Activated naive CD8-positive, alpha-beta T cell treated with anti-CD3 and anti-CD28 coated beads for 36 hours (primary cell): ENCODE measurements at places on chromosomes 12 and 14.

GRCh38 chr12:49369411-49370145 lies 2.3 kb downstream of the SPATS2 start:
- DNase-seq = peak; percentile 29

- DNase-seq = no peak
Observed at GRCh38 chr12:2583642-2584401, 210.9 kb upstream of the FKBP4 start.

DNA sequence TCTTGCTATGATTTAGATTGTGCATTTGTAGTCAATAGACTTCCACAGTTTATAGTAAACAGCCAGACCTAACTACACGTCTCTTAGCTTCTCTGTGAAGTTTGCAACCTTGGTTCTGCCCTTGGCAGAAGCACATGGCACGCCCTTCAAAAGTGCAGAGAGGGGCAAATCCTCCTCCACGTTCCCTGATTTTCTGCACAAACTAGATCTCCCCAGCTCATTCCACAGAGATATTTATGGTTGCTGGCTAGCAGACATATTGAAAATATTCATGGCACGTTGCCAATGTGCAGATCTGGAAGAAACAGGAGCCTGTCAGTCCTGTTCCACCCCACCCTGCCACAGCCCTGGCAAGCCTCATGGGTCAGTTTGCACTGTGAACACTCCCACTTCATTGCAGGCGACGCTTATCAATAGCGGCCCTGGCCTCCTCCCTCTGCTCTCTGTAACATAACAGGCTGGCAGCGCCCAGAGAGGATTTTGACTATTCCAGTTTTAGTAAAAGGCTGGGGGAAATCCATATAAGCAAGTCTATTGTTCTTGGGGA lies 6.5 kb upstream of the LGALS3 start:
- no peak for DNase-seq

DNA sequence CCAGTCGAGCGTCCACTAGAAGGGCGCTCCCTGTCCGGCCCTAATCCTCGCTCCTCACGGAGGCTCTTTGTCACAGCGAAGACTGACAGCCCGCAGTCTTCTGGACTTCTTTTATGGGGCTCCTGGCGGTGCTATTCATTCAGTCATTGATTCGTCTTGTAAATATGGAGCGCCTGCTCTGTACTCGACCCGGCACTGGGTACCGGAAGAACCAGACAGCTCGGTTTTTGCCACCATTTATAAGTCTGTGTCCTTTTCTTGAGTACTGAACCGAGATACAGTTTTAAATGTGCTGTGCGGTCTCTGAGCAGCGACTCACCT lies 570 bp downstream of the DMAC2L start:
- no peak for DNase-seq

DNA sequence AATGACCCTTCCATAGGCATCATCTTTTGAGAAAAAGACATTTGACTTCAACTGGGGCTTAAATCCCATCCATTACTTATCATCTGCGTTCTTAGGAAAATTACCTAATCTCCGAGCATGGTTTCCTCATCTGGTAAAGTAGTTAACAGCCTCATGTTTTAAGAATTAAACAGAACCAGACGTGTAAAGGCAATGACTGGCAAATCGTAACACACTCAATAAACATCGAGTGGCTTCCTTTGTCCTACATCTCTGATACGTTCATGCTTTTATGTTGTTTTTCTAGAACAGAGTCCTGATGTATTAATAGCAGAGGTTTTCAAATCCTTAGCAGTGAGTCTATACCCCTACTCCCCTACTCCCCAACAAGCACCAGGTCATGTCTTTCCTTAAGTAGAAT lies 189.7 kb upstream of the RGS6 start:
- no peak for DNase-seq

- DNase-seq = no peak
Observed at GRCh38 chr12:31868965-31869364, 90.2 kb upstream of the RESF1 start.

DNA sequence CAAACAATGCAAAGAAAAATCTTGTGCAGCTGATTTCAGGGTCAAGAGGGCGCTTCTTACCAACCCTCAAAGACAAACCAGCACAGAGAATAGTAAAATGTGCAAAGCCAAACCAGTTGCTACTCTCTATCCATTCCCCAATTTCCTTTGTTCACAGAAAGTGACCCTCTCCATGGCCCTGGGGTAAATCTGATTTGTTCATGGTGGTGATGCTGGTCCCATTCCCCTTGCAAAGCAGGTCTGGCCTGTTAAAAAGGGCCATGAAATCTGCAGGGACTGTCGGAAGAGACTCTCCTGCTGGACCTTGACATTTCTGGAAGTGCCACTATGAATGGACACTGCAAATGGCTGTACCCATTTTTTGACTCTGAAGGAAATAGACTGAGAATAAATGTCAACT lies 113.5 kb downstream of the HMGA2 start:
- DNase-seq = no peak

DNA sequence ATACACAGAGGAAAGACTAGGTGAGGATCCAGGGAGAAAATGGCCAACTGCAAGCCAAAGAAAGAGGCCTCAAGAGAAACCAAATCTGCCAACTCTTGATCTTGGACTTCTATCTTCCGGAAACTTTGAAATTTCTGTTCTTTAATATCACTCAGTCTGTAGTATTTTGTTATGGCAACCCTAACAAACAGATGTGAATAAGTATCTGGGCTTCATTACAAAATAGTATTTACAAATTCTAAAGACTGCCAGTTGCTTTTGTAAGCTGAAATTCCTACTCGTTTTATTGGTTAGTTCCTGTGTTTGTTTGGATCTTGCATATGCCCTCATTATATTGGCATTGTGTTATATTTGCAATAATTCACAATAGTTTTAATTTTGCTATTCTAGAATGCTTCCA lies 143.2 kb upstream of the USP15 start:
- no peak for DNase-seq

GRCh38 chr12:133217219-133217618 lies 18.5 kb downstream of the ANHX start:
- DNase-seq = no peak
